ENCODE measurements at places on chromosomes 6 and 20.

DNA sequence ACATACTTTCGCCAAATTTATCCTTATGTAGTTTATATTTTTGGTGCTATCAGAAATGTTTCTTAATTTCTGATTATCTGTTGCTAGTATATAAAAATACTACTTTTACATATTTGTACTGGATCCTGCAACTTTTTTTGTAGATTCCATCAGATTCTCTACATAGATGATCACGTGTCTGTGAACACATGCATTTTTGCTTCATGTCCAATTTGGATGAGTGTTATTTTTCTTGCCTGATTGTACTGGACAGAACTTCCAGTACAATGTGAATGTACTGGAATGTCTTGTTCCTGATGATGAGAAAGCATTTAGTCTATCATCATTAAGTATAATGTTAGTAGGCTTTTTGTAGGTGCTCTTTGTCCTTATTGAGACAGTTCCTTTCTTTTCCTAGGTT lies 25.0 kb upstream of the SSR1 start:
- DNase-seq = no peak

- DNase-seq = no peak
Measured at GRCh38 chr6:56065408-56065807, 182.0 kb downstream of the COL21A1 start.

GRCh38 chr6:147274012-147274411 lies 69.8 kb downstream of the STXBP5 start:
- DNase-seq = no peak

DNA sequence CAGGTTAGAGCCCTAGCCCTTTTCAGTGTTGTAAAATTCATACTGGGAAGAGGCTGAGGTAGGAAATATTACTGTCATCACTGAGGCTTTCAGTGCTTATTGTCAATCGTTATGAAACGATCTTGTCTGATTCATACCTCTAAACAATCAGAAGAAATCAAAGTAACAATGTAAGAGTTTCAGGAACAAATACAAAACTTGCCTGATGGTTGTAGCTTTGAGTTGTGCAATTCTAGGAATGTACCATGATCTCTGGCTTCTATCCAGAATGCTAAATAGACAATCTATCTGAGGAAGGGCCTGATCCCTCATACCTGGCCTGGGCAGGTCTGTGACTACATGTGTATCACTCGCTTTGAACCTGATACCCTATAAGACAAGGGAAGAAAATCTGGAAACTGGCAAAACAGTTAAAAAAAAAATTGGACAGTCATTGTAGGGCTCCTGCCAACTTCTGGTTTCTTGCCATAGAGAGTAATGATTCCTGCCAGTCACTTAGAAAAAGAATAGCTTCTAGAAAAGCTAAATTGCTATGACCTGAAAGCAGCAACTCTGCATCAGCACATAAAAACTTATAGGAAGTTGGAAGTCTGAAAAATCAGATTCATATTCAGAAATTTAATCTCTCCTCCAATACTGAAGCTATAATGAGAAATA lies 234.7 kb downstream of the BTBD9 start:
- no peak for DNase-seq

GRCh38 chr6:106973018-106973835 lies 1.3 kb downstream of the CD24 start:
- no peak for DNase-seq

DNA sequence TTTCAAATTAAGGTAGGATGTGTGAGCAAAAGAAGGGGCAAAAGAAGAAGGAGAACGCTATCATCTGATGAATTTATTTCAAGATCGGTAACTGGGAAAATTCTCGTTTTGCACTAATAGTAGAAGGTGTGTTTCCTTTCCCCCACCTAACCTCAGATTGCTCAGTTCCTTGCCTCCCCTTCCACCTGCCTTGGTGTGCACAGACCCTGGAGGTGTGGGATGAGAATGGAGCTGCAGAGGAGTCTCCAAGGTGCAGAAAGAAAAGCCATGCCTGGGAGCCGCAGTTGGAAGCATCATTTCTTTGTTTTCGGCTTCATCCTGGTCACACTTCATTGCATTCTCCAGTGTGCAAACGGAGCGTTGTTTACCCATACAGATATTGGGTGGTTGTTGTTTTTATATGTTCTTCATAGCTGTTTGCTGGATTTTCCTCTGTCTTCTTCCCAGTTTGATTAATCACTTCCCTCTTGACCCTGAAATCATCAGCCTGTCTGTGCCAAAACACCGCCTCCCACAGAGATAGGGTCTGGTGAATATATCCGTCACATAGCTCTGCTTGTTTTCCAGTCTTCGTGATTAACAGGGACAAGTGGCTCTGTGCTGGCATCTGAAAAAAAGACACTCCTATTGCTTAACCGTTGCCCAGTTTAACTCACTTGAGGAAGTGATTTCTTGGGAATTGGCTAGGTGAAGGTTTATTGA lies 40.2 kb upstream of the NEDD9 start:
- DNase-seq = no peak

GRCh38 chr6:116392132-116393013 lies 21.6 kb downstream of the DSE start:
- DNase-seq = no peak

DNA sequence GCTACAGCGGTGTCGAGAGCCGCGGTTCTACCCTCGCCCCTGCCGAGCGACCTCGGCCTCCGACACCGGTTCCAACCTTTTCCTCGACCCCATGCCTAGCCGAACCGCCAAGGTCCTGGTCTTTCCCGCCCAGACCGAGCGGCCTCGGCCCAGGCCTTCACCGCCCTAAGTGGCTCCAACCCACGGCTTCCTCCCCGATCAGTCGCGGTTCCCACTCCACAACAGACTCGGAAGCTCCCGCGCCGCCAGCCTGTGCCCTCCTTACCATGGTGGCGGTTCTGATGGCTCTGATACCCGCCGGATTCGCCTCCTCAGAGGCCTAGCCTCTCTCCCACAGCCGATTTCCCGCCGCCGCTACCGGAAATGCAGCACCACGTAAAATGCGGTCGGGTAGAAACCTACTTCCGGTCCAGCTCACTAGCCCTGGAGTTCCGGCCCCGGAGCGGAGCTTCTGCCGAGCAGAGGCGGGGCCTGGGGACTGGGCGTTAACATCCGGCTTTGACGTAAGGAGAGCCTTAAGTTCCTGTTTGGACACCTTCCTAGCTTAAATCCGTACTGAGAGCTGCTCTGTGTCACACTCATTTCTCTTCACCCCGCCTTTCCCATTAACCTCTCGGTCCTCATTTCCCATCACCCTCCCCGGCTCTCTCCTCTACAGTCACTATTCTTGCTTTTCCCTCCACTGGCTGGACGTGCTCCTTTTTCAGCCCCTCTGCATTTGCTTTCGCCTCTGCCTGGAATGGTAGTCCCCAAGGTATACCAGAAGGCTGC lies at the start of gene SNRPB:
SNRPB (minus strand) TSS at position 367 of the 771 bp plus-strand sequence; CDS start at position 268, 99 bp downstream.
- peak; percentile 90 for DNase-seq

- no peak for DNase-seq
Measured at GRCh38 chr6:118495485-118496280, 52.4 kb upstream of the PLN start.

GRCh38 chr6:142925575-142926110 lies 19.3 kb downstream of the HIVEP2 start:
- no peak for DNase-seq

DNA sequence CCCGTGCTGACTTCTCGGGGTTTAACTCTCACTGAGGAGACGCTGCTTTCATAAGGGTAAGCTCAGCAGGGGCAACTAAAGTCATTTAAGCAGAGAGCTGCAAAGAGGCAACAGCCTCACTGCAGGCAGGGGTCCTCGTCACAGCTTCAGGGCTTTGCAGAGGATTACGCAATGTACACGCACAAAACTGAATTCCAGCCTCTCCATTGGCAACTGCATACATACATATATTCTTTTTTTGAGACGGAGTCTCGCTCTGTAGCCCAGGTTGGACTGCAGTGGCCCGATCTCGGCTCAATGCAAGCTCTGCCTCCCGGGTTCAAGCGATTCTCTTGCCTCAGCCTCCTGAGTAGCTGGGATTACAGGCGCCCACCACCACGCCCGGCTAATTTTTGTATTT lies 2.4 kb downstream of the GMEB2 start:
- no peak for DNase-seq

DNA sequence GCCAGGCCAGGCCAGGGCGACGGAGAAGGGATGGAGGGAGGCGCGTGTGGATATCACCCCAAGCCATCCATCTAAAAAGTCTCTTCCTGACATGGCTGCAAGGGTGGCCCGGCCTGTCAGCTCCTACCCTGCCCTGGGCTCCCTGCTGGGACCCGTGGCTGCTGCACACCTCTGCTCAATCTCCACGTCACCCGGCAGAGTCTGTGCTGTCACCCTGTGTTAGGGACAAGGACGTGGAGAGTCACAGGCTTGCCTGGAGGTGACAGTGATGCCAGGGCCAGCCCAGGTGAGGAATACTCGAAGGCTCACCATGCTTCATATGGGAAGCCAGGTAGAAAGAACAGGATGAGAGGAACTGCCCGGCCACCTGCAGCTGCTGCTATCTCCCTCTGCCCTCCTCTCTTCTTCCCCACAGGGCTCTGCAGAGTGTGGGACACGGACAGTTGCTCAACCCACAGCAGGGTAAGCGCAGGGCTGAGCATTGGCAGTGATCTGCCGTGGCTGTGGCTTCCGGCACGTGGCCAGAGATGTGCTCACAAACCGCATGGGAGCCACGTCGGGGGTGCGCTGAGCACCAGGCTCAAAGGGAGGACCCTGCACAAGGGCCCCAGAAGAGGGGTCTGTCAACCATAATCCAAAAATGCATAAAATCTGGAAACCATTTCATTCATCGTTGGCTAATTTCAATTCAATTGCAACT lies 214.3 kb downstream of the DLL1 start:
- DNase-seq = no peak

- DNase-seq = no peak
Measured at GRCh38 chr6:1580109-1580508, 29.6 kb upstream of the FOXC1 start.

DNA sequence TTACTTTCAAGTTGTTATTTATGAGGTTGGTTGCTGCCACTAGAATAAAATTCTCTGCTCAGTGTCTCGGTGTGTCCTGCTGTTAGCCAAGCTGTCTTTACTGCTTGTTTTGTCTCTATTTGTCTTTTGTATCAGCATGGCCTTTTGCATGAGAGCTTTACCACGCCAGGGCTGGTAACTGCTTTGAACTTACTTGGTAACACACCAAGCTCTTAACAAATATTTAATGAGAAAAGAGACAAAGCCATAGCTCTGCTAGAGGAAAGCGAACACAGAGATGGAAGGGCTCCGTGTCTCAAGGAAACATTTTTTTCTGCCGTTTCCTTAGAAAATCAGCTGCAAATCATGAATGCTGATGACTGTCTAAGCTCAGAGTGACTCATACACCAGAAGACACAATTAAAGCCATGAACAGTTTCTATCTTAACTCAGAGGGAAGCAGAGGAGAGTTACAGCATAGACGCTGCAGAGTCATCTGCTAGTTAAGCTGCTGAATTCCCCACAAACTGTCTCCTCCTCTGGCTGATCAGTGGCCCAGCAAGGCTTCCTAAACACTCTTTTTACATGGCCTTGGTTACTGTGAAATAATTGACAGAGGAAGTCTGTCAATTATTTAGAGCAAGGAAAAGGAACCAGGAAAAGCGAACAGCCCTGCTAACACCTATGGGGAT lies 44.8 kb downstream of the AGPAT4 start:
- no peak for DNase-seq

GRCh38 chr6:61193771-61194170 lies 1092.3 kb downstream of the KHDRBS2 start:
- DNase-seq = no peak

GRCh38 chr20:25270829-25271251 lies 23.0 kb downstream of the PYGB start:
- no peak for DNase-seq

- no peak for DNase-seq
Measured at GRCh38 chr20:49916146-49917002, 1.0 kb upstream of the SPATA2 start.

- DNase-seq = no peak
Measured at GRCh38 chr6:92647630-92648029, 771.7 kb downstream of the EPHA7 start.

GRCh38 chr6:143607168-143607567 lies 70.6 kb upstream of the PHACTR2 start:
- no peak for DNase-seq

- no peak for DNase-seq
Measured at GRCh38 chr20:18524646-18525045, 16.9 kb downstream of the SEC23B start.

DNA sequence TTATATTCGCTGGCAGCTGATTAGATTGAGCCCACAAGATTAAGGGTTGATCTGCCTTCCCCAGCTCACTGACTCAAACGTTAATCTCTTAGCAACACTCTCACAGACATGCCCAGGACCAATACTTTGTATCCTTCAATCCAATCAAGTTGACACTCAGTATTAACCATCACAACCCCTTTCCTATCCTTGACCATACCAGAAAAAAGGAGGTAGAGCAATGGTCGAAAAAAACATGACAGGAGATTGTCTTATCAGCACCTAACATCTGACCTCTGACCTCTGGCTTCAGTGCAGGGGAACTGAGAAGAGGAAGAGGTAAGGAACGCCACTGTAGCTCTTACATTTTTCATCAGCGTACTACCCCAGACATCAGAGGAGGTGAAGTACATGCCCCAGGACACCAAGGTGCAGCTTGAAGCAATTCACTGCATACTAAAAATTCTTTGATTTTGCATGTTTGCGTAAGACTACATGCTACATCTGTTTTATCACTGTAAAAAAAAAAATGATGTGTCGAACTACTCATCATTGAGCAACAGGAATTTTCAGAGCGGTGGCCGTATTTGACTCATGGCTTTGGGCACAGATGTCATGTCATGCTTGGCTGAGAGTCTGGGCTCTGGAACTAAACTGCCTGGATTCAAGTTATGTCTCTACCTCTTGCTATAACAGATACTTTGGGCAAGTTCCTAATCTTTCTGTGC lies 188.0 kb upstream of the TAB2 start:
- no peak for DNase-seq

GRCh38 chr20:1332749-1333300 lies 3.9 kb upstream of the SDCBP2 start:
- no peak for DNase-seq

DNA sequence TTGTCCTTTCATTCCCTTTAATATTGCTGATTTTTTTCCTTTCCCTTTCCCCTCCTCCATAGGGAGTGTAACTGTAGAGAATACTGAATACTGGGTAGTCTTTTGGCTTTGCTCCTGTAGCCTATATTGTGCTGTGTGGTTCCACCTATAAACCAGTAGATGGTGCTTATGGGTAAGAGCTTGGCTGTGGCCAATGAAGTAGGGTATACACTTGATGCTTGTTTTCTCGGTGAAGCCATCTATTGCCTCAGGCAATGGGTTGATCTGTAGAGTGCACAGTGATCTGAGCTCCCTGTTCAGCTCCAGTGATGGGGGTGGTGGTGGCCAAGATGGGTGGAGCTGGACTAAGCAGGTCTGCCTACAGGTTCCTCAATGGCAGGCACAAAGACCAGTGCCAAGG lies 203.3 kb upstream of the IMPG1 start:
- no peak for DNase-seq

GRCh38 chr6:168192195-168192900 lies 113.3 kb upstream of the FRMD1 start:
- no peak for DNase-seq

DNA sequence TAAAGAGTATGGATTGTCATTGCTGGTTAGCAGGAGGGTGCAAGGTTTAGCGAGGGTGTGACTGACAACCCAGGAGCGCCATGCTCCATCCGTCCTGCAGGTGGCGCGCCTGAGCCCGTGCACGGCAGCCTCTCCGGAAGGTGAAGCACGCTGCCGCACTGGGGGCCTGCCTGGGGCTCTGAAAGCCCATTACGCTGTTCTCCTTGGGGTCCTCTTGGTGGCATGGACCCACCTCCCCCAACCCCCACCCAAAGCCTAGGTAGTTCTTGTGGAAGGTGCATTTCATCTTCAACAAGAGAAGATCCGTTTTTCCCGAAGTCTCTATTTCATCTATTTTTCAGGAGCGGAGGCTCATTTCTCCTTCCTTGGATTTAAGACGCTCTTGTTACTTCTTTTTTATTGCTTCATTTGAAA lies 197.4 kb upstream of the KCNG1 start:
- DNase-seq = peak; percentile 27

Measured in activated CD4-positive, CD25-positive, alpha-beta regulatory T cell (primary cell).